Skeletal muscle cell (primary cell): ENCODE measurements at places on chromosomes 6 and 20.

DNA sequence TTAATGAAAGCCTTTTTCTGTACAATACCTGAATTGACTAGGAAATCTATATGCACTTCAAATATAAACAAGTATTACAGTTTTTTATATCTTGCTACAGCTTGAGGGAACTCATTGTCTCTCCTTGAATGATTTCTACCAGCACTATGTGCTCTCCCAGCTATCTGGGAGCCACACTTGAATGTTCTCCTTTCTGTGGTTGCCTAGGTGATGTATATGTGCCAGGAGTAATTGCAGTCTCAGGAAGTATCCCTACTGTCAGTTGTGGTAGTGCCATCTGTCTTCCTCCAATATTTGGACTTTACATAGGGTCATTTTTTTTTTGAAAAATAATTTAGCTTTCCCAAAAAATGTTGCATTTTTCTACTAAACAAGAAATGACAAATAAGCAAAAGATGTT is 288.0 kb upstream of the PLCB4 start:
- DNase-seq = no peak

GRCh38 chr6:70314296-70314695 is 11.4 kb upstream of the COL9A1 start:
- DNase-seq = no peak

GRCh38 chr6:126335210-126335609 is 4.7 kb upstream of the CENPW start:
- no peak for DNase-seq

- DNase-seq = no peak
Measured at GRCh38 chr20:62970307-62971210, 18.1 kb downstream of the SLC17A9 start.

DNA sequence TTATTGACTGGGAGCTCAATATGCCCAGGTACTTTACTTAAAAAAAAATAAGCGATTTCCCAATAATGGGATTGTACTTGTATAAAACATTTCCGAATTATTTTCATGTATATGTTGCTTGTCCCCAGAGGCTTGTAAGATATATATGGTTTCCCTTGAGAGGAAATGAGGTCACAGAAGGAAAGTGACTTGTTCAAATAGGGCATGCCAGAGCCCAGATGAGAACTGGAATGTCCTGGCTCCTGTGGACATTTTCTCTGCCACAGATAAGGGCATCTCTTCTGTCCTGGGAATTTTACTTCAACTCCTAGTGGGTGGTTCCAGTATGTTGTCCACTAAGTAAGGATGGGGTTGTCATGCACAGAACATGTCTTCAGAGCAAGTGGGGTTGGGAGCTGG is 63.0 kb downstream of the LYRM2 start:
- no peak for DNase-seq

- no peak for DNase-seq
Measured at GRCh38 chr6:107667790-107668189, 156.3 kb downstream of the SCML4 start.

- DNase-seq = no peak
Measured at GRCh38 chr6:111481836-111482187, 1.2 kb downstream of the REV3L start.

DNA sequence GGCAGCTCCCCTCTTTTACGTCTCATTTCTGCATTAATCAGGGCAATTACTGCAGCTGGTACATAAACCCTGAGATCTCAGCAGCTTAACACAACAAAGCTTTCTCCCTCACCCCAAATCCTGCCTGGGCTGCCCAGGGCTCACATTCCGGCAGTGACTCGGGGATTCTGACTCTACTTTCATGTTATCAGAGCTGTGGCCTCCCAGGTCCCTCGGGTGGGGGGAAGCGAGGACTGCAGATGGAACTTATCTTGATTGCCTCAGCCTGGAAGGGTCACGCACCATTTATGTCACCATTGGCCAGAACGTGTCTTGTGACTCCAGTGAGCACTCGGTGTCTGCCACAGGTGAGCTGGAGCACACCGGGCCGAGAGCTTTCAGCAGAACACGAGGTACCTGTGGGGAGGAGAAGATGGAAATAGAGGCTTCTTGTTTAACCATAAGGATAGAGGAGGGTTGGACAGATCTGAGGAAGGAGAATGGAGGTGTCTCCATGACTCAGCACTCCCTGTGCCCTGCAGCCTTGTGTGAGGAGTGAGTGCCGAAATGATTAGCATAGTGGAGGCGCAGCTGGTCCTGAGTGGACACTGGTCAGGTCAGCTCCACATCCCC is 88.5 kb upstream of the EXOC2 start:
- no peak for DNase-seq

GRCh38 chr6:28537065-28537464 is 11.4 kb downstream of the GPX5 start:
- no peak for DNase-seq

- no peak for DNase-seq
Measured at GRCh38 chr20:16229813-16230212, 343.4 kb downstream of the KIF16B start.

DNA sequence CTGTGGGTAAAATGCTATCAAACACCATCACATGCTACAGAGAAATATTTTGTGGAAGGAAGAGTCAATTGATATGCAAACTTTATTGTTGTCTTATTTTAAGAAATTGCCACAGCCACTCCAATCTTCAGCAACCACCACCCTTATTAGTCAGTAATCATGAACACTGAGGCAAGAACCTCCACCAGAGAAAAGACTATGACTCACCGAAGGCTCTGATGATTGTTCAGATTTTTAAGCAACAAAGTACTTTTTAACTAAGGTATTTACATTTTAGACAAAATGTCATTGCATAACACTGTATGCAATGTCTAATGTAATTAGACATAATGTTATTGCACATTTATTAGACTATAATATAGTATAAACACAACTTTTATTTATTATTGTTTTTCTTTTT is 26.2 kb upstream of the MMP24 start:
- peak; percentile 41 for DNase-seq

GRCh38 chr20:10928841-10929421 is 255.1 kb upstream of the JAG1 start:
- no peak for DNase-seq

DNA sequence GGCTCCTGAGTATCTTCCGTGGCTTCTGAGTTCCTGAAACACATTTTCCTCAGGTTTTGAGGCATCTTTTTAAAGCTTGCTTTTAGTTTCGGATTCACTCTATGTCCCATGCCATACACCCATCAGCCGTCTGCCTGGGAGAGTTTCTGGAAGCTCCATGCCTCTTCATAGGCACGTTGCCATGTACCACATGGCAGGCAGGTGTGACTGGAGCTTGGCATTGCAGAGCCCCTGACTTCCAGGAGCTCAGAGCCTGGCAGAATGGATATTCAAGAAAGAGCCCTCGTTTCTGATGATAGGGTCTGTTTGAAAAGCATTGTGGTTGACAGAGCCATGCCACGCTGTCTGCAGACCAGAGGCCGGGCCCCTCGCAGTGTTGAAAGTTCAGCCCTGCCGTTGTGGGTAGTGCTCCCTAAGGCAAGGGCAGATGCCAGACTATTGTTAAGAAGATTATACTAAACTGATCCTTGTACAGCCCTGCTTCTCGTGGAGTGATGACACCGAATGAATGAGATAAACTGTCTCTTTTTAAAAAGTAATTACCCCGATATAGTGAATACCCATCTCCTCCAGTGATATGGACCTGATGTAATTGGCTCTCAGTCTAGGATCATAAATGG is 100.0 kb downstream of the RPP40 start:
- no peak for DNase-seq

DNA sequence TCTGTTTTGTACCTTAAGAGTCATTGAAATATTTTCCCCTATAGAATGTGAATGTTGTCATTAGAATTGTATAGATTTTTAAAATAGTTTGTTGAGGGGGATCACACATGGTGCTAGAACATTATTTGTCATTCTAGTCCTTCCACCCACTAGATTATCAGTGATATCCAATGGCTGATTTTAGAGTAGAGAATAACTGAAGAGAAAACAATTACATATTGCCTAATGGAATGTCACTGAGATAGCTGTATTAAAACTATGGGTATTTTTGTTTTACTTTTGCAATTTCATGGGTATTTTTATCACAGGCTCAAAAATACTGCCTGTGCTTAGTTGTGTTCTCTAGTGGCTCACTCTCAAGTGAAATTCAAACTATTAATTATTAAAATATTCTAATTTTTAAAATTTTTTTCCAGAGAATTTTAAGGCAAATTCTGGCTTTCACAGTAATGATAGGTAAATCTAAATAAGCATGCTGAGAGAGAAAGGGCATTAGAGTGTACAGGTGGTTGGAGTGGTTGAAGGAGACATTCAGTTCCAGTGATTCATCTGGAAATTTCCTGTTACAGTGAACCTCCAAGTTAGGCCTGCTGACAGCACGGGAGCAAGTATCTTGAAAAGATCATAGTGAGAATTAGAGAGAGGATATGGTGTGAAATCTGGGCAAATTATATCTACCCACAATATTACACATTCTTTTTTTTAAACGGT is 399.6 kb downstream of the NKAIN2 start:
- peak; percentile 70 for DNase-seq

- DNase-seq = no peak
Measured at GRCh38 chr6:29758761-29759160, 35.5 kb downstream of the HLA-F start.

- DNase-seq = no peak
Measured at GRCh38 chr6:159985296-159985945, 16.5 kb downstream of the IGF2R start.

DNA sequence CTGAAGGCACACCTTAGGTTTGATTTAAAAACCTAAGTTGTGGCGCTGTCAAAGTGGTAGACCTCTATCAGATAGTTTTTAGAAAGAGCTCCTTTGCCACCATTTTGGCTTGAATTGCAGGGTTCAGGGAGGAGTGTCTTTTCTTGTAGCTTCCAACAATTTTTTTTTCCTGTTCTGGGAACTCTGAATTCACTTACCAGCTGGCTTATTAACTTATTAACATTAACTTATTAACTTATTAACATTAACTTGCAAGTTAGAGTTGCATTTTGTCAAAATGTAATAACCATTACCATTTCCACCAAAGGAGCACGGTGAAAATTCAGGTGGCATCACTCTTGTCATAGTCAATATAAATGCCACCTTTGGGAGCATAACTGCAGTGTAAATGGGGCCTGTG is 181.9 kb downstream of the ISM1 start:
- DNase-seq = no peak

DNA sequence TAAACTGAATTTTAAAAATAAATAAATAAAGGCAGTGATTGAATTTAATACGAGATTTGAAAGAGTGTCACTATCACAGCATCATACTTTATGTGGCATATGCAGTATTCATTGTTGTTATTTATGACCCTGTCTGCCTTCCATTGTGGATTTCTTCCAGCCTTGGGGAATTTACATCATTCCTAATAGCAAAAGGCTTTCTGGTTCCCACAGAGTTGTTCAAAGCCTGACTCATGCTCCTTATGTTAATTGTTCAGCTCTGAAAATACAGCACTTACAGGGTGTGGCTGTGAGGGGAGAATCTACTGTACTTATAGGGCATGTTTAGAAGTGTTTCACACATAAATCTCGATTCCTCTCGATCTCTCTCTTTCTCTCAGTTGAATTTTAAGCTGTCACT is 54.4 kb downstream of the JAG1 start:
- peak; percentile 90 for DNase-seq

- DNase-seq = no peak
Measured at GRCh38 chr6:107991772-107992550, 34.0 kb upstream of the SEC63 start.

DNA sequence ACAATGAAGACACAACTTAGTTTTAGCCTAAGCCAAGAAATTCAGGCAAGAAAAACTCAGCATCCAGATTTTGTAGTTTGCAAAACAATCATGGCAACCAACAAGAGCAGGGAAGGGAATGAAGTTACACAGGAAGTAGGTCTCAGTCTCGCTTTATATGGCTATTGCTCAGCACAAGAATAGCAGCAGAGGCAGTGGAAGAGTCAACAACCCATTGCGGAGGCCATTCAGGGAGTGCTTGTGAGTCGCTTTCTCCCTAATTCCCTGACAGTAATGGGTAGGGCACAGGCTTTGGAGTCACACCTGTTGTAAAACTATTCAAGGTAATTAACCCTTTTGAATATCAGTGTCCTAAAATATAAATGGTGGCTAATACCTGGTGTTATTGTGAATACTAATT is 238.5 kb downstream of the HDGFL1 start:
- no peak for DNase-seq
